ENCODE measurements at places on chromosomes 6 and 20.

- DNase-seq: no peak
These were observed 14.6 kb downstream of the TXLNB start for GRCh38 chr6:139277161-139277560.

GRCh38 chr20:62745952-62746288 is 37.3 kb downstream of the NTSR1 start:
- no peak for DNase-seq

DNA sequence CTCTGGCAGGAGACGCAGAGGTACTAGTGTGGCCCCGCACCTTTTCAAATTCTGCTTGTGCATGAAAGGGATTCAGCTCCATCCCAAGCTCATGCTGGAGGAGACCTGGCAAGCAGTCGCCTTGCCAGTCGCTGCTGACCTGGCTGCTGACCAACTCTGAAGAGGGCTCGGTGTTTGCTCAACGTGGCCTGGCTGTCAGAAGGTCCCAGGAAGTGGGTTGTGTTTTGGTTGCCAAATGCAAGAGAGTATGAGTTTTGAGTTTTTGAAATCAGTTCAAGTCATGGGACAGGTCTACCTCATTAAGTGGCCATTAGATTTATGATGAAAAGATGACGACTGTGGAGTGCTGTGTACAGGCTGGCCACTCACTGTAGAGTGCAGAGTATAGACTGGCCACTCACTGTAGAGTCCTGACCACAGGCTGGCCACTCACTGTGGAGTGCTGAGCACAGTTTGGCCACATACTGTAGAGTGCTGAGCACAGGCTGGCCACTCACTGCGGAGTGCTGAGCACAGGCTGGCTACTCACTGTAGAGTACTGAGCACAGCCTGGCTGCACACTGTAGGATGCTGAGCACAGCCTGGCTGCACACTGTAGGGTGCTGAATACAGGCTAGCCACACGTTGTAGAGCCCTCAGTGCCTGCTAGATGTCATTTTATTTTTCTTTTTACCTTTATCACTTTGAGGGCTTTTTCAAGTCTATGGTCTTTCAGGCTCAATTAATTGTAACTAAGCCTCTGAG is 193.9 kb downstream of the ZNF217 start:
- no peak for DNase-seq

- DNase-seq: no peak
These were observed 4.4 kb upstream of the TUBB1 start for GRCh38 chr20:59014680-59015389.

GRCh38 chr6:16205377-16206144 is 32.8 kb upstream of the GMPR start:
- DNase-seq: no peak

DNA sequence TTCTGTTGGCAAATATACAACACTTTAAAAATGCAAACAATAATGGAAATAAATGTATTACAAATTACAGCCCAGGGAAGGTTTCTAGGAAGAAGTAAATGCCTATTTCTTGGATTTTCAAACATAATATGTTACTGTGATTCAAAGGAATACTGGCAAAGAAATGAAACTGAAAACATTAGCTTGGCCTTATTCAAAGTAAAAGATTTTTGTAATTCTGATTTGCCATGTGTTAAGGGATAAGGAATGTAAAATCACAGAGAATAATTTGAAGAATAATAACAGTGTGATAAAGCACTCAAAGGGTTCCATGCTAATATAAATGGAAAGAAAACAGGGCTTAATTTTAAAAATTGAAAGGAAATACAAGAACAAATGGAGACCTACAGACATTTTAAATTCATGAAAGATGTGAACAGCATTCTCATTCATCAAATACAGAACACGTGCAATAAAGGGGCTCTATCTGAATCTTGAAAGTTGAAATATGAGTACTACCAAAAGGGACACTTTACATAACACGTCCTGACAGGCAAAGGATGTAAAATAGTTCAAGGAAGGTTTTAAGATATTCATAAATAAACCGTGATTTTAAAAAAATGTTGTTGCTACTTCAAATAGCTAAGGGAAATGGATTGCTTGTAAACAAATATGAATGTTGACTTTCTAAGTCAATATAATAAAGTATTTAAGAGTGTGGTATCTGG is 138.1 kb downstream of the RFPL4B start:
- no peak for DNase-seq

GRCh38 chr6:108838101-108838717 is 10.0 kb upstream of the ARMC2 start:
- DNase-seq: no peak

DNA sequence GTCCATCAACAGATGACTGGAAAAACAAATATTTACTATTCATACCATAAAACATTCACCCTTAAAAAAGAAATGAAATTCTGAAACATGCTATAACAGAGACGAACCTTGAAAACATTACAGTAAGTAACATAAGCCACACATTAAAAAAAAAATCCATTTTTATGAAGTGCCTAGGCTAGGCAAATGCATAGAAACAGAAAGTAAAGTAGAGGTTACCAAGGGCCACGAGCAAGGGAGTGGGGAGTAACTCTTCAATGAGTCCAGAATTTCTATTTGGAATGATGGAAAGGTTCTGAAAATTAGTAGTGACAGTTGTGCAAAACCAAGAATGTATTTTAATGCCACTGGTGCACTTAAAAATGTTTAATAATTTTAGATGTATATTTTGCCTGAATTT is 47.7 kb downstream of the STAU1 start:
- DNase-seq: no peak

DNA sequence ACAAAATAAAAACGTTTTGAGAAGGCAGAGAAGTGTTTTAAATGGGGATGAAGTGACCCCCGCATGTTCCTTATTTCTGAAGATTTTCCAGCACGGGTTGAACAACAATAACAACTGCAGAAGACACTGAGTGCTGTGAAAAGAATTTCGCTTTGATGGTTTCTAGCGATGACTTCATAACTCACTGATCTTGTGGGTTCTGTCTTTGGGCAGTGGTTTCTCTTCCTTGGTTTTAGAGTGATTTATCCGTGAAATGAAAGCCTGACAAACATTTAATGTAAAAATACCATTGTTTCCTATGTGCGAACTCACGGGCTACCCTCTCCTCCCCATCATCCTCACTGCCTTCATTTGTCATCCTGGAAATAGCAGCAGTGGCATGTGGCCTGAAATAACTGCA is 793.9 kb downstream of the QKI start:
- DNase-seq: no peak

GRCh38 chr6:168448243-168448855 is 7.4 kb downstream of the SMOC2 start:
- DNase-seq: no peak

GRCh38 chr6:169839898-169840631 is 88.6 kb downstream of the ERMARD start:
- no peak for DNase-seq

GRCh38 chr20:54133434-54134427 is 40.1 kb downstream of the CYP24A1 start:
- no peak for DNase-seq

- no peak for DNase-seq
These were observed 404.5 kb upstream of the HSF2 start for GRCh38 chr6:121994919-121995318.

DNA sequence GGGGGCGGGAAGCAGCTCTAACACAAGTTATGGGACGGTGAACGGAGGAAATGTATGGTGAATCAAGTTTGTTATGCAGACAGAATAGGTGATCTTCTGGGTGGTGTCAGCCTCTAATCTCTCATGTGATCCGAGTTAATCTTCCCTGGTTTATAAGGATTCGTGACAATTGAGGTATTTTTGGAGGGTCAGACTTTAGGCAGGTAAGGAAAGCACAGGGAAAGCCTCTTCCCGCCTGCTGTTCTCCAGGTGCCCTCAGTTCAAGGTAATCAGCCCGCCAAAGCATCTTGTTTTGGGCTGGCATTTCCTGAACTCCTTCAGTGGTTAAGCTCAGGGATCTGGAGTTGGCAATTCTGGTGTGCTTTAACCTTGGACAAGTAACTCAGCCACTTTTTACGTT is 1.2 kb downstream of the CSTF1 start:
- DNase-seq: no peak

DNA sequence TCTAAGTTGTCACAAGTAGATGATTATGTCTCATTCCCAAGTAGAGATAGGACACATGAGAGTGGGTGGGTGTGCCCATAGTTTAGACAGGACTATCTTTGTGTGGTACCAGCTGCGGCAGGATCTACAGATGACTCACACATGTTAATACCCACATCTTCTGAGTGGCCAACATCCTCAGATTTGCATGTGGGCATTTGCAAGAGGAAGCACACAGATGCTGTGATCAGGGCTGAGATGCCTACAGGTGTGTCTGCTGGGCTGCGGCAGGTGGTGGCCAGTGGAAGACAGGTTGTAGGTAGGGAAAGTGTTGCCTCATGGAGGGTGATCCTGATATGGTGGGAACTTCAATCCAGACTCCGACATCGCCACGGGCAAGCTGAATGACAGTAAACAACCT is 50.8 kb downstream of the UTRN start:
- peak; percentile 40 for DNase-seq

GRCh38 chr6:137949686-137950390 is 82.8 kb downstream of the TNFAIP3 start:
- no peak for DNase-seq

GRCh38 chr20:59025511-59025910 is 6.3 kb downstream of the TUBB1 start:
- DNase-seq: no peak

DNA sequence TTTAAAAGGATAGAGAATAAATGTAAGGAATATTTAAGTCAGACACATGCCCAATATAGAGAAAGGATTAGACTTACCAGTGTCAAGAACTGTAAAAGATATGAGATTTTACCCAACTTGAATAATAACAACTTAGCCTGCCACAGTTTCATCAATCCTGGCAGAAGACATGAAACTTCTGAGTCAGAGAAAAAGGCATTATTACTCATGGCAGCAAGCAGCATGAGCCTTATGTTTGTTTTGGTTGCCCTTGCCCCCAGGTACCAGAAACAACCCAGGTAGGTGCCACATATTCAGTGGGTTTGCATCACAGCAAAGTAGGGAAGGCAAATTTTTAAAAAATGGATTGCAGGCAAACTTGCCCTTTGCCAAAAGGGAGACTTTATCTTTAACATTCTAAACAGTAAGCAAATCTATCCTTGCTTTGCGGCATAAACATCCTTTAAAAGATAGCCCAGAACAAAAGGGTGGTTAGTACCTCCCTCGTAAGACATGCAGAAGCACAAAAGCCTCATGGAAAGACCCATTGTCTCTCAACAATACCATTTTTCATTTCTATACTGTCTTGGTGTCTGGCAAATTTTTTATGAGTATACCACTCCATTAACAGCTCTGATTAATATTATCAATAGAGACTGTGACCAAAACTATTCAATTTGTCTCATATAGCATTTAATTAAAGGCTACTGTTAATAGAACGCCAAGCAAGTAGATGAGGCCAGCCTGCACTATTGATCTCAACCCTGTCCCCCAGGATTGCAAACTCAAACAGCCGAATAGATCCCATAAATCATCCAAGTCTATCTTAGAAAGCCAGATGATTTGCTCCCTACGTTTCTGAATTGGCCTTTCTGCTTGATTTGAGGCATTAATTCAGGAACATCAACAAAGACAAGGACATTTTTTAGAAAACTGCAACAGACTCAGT is 185.1 kb downstream of the COL19A1 start:
- DNase-seq: no peak

- no peak for DNase-seq
These were observed 214.3 kb downstream of the DLL1 start for GRCh38 chr6:170076466-170077165.

DNA sequence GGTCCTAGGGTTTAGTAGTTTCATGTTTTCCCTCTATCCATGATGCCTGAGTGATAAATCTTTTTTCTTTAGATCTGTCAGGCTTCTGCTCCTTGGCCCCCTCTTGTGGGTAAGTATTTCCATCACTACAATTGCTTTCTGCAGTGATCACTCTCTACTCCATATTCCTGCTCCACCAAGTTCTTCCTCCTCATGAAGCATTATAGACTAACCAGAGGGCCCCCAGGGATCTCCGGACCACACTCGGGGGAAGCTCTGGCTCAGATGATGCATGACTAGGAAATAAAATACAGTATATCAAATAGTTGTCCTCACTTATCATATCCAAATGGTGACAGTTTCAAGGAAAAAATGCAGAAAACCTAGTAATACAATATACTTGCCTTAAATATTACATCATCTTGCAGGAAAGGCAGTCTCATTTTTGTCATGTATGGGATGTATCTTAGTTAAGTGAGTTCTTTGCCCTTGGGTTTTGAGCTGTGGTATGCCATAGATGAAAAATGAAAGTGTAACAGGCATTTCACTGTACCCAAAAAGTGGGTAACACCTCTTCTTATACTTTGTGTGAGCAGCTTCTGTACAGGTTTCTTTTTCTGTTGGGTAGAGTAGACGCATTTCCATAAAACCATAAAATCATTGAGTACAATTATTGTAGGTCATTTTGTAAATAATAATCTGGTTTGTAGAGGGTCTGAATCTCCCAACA is 200.9 kb upstream of the EYA4 start:
- no peak for DNase-seq

GRCh38 chr6:118618676-118619377 is 32.6 kb downstream of the CEP85L start:
- peak; percentile 63 for DNase-seq

DNA sequence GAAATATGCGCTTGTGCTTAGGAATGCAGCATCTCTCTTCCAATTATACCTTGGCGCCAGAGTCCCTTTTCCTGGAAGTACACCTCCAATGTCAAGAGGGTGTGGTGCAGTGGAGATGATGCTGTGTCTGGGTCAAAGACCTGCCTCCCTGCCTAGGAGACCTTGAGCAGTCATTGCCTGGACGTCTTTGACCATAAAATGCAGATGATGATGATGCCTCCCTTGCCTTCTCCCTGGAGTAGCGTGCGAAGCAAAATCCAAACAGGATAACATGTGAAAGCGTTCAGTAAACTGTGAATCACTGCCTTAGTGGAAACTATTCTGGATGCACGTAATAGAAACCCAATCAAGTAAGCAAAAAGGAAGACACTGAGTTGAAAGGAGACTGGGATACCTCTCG is 97.4 kb upstream of the ARMC2 start:
- DNase-seq: no peak

DNA sequence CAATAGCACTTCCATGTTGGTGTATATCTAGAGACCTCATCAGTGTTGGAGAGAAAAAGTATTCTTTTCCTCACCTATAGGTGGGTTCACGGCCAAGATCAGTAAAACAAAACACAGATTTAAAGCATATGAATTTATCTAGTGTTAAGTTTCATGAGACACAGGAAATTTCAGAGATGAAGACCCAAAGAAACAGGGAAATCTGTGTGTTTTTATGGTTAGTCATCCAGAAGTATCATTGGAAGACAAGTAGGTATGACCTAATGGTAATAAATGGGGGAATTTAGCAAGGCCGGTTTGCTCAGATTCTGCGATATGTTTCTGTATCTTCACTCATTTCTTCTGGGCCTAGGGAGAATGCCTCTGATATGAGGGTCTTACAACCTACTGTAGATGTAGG is 419.6 kb upstream of the MARCKS start:
- no peak for DNase-seq

GRCh38 chr6:107658920-107659865 is 164.9 kb downstream of the SCML4 start:
- no peak for DNase-seq

DNA sequence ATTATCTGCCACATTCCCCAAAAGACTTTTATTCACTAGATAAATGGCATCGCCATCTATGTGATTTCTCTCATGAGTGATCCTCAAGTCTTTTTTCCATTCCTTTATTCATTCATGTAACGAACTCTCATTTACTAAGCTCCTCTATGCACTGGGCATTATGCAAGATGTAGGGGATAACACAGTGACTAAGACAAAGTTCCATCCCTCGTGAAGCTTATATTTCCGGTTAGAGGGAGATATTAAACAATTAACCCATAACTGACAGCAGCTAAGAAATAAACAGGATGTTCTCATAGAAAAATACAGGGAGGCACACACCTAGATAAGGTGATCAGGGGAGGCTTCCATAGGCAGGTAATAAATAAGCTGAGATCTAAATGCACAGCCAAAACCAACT is 17.2 kb upstream of the PREX1 start:
- no peak for DNase-seq

All from activated gamma-delta T cell treated with Interleukin-2 at 50 U/mL for 16 hours (primary cell).